Suprapubic skin (tissue), 4 donors: ENCODE measurements at places on chromosomes 1 and 21.

- DNase-seq: no peak
These were observed 9.2 kb downstream of the POU2F1 start for GRCh38 chr1:167229719-167230385.

- no peak for DNase-seq
These were observed 44.1 kb downstream of the SLC5A9 start for GRCh38 chr1:48266576-48266975.

- no peak for DNase-seq
These were observed 40.0 kb upstream of the CITED4 start for GRCh38 chr1:40901886-40902852.

GRCh38 chr1:17155257-17155920, 36.1 kb upstream of the PADI2 start:
- DNase-seq: no peak

- no peak for DNase-seq
These were observed 31.9 kb downstream of the CAPN9 start for GRCh38 chr1:230778916-230779590.

DNA sequence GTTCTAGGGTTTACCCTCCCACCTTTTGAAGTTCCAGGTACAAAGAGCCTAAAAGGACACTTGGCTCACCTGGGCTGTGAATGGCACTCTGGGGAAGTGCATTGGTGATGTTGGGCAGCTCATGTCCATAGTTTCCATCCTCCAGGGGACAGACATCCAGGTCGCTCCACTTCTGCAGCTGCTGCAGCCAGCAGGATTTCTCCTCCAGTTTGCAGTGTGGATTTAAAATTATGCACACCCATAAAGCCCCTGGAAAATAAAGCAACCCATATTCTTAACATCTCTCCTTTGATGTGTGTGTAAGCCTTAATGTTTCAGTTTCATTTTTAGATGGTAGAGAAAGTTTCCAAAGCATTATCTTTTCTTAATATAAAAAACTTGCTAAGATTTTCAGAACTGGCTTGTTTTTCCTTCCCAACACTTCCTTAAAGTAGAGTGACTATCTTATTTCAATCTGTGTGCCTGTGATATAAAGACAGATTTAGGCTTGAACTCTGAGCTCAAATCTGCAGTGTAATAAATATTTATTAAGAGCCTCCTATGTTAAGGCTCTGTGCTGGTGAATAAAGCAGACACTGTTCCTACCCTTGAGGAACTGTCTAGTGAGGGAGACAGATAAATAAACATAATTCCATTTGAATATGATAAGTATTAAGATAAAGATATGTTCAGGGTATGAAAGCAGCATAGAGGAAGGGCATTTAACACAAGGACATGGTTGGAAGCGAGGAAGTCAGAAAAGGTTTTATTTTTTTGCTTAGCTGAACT, 39.1 kb downstream of the UROD start:
- DNase-seq: no peak

GRCh38 chr1:38123356-38124135, 77.0 kb upstream of the POU3F1 start:
- no peak for DNase-seq

DNA sequence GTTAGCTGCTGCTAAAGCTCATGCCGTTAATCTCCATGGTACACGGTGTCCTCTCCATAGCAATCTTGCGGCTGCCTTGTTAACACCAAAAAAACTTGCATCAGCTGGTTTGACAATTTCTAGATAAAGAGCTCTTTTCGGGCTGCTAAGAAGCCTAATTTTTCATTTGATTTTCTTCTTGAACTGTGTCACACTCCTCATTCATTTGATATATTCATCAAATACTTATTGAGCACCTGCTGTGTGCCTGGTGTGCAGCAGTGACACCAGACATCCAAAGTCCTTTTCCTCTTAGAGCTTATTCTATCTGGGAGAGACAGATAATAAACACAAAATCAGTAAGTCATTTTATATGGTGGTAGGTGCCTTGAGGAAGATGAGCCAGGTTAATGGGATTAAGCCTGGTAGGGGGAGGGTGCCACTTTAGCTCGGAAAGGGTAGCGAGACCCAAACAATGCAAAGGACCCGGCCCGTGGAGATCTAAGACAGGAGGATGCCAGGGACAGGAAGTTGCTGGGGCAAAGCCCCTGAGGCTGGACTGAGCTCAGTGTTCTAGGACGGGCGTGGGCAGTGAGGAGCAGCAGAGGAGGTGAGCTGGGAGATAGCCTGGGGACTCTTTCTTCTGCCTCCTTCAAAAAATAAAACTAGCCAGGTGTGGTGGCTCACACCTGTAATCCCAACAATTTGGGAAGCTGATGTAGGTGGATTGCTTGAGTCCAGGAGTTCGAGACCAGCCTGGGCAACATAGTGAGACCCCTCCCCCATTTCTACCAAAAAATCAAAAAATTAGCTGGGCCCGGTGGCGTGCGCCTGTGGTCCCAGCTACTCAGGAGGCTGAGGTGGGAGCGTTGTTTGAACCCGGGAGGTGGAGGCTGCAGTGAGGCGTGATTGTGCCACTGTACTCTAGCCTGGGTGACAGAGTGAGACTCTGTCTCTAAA, 50.7 kb upstream of the LGALS8 start:
- no peak for DNase-seq

- DNase-seq: no peak
These were observed 6.9 kb upstream of the NOS1AP start for GRCh38 chr1:162062542-162063015.

GRCh38 chr1:88327391-88328267, 356.4 kb upstream of the PKN2 start:
- no peak for DNase-seq

DNA sequence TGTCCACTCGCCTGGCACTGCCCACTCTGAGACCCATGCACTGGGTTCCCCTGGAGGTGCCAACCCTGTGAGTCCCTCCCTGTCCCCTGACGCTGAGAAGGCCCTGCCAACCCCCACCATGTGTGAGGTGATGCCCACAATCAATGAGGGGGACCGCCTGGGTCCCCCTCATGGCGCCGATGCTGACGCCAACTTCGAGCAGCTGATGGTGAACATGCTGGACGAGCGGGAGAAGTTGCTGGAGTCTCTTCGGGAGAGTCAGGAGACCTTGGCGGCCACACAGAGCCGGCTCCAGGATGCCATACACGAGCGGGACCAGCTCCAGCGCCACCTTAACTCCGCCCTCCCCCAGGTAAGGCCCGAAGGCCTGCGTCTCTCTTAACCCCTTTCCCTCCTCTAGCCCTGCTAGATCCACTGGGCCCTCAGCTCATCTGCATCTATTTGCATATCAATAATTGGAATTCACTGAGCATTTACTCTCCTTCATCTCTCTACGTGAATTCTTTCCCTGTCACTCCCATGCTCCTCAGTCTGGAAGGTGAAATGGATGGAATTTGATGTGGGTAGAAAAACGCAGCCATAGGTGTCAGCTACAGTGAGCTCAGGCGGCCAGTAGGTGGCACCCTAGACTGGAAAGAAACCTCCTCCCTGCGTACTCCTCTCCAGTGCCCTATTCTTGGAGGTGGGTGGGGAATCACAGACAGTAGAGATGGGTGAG, 12.8 kb downstream of the PPFIA4 start:
- peak; percentile 85 for DNase-seq

DNA sequence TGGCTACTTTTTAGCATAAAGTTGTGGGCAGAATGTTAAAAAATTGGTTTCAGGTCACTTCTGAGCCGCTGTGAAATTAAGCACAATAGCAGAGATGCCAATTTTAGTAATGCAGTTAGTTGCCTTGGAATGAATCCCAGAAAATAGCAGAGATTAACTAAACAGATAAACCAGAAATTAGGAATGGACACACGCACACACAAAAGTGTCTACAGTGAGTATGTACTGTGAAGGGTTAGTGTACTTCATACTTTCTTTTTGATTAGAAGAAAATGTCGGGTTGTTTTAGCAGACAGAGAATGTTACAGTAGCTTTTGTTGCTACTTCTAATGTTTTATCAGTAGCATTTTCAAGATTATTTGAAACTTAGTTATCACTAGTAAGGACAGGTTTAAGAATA, 106.7 kb downstream of the LEPR start:
- no peak for DNase-seq

GRCh38 chr1:14367451-14367850, 231.0 kb upstream of the KAZN start:
- DNase-seq: no peak

DNA sequence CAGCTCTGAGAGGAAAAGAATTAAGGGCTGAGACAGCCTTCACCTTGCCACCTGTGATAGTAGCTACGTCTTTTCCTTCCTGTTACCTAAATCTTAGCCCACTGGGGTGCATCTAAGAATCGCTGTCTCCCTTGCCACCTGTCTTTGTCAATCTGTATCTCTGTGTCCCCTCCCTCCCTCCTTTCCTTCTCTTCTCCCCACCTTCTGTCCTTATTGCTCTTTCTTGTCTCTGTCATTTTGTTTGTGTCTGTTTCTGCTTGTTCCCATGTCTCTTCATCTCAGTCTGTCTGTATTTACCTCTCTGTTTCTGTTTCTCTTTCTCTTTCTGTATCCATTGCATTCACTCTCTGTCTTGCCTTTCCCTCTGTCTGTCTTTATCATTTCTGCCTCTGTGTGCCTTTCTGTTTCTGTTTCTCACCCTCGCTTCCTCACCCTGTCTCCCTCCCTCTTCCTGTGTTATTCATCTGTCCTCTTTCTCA, 30.2 kb downstream of the SLC22A15 start:
- DNase-seq: no peak

DNA sequence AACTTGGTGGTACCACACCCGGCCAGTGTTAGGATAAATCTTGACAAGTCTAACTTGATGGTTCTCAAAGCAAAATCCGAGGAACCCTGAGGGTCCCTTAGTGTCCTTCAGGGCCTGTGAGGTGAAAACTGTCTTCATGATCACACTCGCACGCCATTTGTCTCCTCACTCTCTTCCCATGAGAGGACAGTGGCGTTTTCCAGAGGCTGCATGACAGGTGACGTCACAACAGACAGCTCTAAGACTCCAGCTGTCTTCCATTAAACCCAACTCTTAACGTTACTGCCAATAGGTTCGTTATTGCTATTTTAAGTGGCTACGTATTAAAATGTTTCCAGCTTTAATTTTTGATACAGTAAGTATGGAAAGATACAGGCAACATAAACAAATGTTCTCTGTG, 13.8 kb downstream of the CFAP74 start:
- no peak for DNase-seq

- DNase-seq: no peak
These were observed 51.4 kb upstream of the LRIG2 start for GRCh38 chr1:113021430-113022085.

GRCh38 chr1:67803380-67804279, 29.6 kb downstream of the GNG12 start:
- DNase-seq: no peak

GRCh38 chr1:115404911-115405310, 66.9 kb upstream of the NGF start:
- DNase-seq: no peak

DNA sequence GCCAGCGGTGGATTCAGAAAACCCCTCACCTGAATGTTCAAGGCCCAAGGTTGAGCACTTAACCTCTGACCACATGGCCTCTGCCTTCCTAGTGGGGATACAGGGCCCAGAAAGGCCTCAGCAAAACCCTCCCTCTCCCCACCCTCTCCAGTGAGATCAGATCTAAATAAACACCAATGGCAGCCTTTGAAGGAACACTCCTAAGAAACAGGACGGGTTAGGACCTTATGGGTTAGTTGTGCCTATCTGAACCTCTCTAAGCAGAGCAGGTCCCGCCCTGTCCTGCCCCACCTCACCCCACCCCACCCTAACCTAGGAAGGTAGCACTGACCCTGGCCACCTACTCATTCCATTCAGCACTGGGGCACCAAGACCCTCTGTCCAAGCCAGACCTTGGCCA, 7.9 kb upstream of the GRHL3 start:
- DNase-seq: no peak

- no peak for DNase-seq
These were observed 748 bp upstream of the ATP6V0B start for GRCh38 chr1:43973981-43974442.

- DNase-seq: no peak
These were observed 21.9 kb upstream of the NEK2 start for GRCh38 chr1:211697356-211697755.

DNA sequence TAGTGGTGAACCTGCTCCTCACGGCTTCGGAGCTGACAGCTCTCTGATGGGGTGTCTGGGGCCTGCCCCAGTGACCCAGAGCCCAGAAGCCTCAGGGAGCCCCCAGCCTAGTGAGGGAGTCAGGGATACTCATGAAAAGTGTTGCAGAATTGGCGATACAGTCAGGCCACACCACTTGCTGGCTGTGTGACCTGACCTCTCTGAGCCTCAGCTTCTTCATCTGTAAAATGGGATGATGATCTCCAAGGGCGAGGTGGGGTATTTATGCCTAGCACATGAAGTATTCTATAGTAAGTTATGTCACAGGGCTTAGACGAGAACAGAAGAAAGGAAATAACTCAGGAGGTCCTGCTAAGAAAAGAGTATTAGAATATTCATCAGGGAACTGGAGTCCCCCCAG, 1.6 kb downstream of the TMEM51 start:
- no peak for DNase-seq

DNA sequence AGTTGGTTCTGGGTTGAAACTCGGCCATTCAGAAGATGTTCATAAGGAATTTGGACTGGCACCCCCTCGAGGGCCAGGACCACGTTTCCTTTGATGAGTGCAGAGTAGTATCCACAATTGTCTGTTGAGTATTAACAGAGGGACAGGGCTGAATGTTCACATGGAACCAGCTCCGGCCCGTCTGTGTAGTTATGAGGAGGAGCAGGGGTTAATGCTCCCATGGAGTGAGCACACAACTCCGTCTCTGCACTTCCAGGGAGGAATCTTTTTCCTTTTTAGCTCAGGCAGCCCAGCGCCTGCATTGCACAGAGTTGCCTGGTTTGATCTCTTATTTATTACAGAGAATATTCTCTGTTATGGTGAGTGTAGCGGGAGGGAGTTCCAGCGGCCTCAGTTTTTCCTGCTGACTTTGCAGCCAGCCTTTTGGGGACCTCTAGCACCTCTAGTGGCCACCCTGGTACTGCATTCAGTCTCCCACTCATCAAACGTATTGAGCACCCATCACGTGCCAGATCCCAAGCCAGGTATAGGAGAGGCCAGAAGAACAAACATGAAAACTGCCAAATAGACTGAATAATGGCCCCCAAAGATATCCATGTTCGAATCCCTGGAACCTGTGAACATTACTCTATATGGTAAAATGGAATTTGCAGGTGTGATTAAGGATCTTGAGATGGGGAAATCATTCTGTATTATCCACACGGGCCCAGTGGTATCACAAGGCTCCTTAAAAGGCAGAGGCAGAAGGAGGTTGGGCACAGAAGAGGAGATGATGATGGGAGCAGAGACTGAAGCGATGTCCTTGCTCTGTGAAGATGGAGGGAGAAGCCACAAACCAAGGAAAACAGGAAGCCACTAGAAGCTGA, 167.7 kb upstream of the CSF3R start:
- DNase-seq: peak; percentile 68

DNA sequence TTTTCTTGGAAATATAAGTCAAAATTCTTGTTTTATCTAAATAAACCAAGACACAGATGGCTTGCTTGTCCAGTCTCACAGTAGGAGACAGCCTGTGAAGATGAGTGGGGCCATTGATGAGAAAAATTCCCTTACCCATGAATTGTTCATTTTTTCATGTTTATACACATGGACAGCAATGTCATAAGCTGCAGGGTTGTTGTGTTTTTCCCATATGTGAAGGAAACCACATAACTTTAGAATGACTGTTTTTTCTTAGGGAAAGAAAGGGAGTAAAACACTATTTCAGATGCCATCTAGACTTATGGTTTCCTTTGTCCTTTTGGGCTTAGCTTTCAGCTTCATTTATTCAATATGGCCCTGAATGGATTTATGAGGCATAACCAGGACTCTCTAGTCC, 622.5 kb upstream of the NR5A2 start:
- DNase-seq: no peak

- DNase-seq: no peak
These were observed 66.3 kb downstream of the CACHD1 start for GRCh38 chr1:64535938-64536835.

GRCh38 chr1:211543025-211543424, 35.9 kb downstream of the SLC30A1 start:
- DNase-seq: no peak
